Activated CD4-positive, CD25-positive, alpha-beta regulatory T cell treated with anti-CD3 and anti-CD28 coated beads, Interleukin-2, amount 50 U/mL, for 72 hours (primary cell): ENCODE measurements at places on chromosomes 12 and 14.

DNA sequence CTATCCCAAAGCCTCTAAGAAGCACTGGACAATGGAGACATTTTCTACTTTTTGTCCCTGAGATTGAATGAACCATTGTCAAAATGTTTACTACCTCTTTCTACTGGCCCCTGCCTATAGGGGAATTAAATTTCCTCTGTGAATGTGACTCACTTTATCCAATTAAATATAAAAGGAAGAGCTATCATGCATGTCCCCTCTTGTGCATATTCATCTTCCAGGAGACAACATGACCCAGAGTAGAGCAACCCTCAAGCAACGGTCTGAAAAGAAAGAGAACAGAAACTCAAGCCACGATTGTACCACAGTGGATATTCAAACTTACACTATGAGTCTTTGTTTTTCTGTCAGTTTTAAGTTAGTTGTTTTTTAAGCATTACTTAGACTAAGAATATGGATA lies 938.4 kb upstream of the ATXN7L3B start:
- DNase-seq, result no peak

DNA sequence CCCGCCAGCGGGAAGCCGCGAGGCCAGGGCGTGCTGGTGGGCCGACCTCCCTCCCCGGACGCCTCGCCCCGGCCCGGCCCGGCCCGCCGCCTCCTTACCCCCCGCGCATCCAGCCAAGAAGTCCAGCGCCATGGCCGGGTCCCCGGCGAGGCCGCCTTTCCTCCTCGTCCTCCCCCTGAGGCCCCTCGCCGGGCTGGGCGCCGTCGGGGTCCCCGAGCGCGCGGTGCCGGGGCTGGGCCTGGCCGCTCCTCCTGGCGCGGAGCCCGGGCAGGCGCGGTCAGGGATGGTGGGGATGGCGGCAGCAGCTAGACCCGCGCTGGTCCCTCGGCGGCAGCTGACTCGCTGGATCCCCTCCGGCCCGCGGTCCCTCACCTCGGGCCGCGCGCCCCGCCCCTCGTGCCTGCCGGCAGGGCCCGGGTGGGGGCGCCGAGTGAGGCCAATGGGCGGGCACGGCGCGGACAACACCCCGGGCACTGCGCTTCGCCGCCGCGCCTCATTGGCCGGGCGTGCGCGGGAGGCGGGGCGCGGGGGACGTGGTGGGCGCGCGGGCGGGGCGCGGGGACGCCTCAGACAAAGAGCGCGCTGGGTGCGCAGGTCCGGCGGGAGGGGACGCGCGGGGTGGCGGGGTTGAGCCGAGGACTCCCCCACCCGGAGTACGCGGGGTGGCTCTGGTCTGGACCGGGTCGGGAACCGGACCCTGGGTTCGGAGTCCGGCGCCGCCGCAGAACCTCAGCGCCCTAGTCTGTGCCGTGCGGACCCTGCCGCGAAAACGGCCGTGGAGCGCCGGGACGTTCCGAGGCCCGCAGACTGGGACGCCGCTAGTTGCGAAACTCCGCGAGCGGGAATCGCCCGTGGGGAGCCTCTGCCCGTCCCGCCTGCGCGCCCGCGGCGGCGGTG lies at the start of gene SLC25A29:
Gene SLC25A29, minus strand, starts transcription at position 344 of the 897 bp plus-strand sequence. Its CDS starts 212 bp downstream, at position 132.
- DNase-seq, result peak; percentile 71

GRCh38 chr12:106436164-106436563 lies 78.6 kb downstream of the POLR3B start:
- no peak for DNase-seq

- DNase-seq, result no peak
Observed at GRCh38 chr14:26775765-26776563, 178.1 kb upstream of the NOVA1 start.

GRCh38 chr14:103593577-103593976 lies 30.8 kb downstream of the COA8 start:
- no peak for DNase-seq

- DNase-seq, result no peak
Observed at GRCh38 chr12:109448272-109448671, 28.8 kb downstream of the KCTD10 start.

GRCh38 chr12:109683316-109683715 lies 30.3 kb upstream of the FAM222A start:
- no peak for DNase-seq

- DNase-seq, result no peak
Observed at GRCh38 chr12:68971404-68971803, 38.4 kb upstream of the CPM start.
